T-cell (primary cell): ENCODE measurements at places on chromosomes 6 and 20.
A peak's percentile ranks its signal among the peaks of the same experiment; 100 is the strongest.

GRCh38 chr20:63893999-63894357, 948 bp upstream of the DNAJC5 start:
- DNase-seq, result no peak

- no peak for DNase-seq
These were observed 28.3 kb downstream of the RPP40 start for GRCh38 chr6:4975506-4975905.

GRCh38 chr6:159106627-159107241, 61.9 kb upstream of the TAGAP start:
- DNase-seq, result peak; percentile 95

DNA sequence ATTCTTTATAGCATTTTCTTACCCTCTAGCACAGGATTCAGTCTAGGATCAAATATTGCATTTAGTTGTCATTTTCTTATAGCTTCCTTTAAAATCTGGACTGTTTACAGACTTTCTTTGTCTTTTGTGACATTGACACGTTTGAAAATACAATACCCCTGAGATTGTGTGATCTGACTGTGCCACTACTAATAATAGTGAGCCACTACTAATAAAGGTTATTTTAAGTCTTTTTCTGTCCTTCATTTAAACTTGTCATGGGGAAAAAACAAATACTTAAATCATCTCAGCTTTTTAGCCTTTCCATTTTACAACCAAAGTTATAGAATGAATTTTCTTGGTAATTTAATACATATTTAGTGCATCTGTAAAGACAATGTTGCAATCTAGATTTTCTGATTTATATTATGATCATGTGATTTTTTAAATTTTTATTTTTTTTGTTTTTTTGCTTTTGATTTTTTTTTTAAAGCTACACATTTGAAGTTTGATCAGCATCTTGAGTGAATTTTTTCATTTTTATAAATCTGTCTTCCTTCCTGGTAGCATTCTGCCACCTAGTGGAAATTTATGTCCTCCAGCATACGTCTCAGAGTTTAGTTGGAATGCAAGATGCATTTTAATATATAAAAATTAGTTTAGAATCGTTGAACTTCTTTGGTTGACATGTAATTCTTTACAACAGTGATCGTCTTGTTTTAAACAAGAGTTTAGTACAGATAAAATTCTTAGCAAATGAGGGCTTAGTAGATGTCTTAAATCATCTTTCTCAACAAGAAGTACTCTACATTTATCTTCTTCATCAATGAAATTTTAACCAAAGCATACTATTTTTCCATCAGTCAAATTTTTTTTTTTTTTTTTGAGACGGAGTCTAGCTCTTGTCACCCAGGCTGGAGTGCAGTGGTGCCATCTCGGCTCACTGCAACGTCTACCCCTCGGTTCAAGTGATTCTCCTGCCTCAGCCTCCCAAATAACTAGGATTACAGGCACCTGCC, 119.4 kb downstream of the NCOA3 start:
- DNase-seq, result no peak

- no peak for DNase-seq
These were observed 173.2 kb downstream of the CDH26 start for GRCh38 chr20:60131375-60131774.

GRCh38 chr6:34095136-34095505, 50.8 kb downstream of the GRM4 start:
- no peak for DNase-seq

DNA sequence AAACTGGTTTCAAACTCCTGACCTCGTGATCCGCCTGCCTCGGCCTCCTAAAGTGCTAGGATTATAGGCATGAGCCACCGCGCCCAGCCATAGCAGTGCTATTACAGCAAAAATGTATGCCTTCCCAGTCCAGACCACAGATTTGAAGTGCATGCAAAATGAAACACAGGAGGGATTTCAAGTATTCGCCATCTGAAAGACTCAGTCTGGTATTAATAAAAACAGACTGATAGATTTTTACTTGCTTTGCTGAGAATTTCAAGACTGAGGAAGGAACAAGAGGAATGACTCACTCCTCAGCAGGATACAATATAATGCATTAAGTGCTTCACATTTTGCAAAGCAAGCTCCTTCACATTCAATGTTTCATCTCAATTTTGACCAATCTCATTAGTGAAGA, 134.9 kb downstream of the TMEM200A start:
- DNase-seq, result no peak

GRCh38 chr20:40583205-40583604, 105.8 kb downstream of the MAFB start:
- DNase-seq, result no peak

- DNase-seq, result no peak
These were observed 152.1 kb upstream of the STMND1 start for GRCh38 chr6:16949716-16950115.

DNA sequence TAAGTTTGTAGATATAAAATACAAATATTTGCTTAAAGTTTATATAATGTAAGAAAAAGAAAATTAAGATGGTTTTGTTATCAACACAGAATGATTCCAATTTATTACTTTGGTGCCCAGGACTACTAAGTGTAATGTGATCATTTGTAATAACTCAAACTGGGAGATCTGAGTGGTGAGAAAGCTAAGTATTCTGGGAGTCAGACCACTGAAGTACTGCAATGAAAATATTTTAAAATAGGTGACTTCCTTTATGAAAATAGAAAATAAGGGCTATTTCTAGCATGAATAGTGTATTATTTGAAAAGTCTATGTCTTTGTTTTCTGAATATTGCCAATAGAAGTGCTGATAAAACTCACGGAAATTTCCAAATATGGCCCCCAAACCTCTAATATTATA, 305.6 kb upstream of the MAN1A1 start:
- no peak for DNase-seq

DNA sequence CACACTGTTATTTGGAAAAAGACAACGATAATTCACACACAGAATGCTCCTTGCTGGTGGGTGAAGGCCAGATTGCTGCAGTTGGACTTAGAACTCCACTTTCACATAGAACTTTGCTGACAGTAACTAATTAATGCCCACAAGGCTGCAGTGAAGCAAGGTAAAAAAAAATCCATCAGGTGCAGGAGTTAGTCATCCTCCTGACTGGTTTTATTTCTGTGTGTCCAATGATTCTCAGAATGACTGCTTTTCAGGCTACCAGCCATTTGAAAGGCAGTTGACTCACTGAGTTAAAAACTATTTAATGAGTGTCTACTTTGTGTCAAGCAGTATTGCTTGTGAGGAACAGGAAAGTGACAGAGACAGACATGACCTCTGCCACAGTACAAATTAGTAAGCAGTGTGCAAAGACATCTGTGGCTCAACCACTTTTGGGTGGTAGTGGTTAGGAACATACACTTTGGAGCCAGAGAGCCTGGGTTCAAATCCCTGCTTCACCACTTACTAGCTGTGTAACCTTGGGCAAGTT, 41.9 kb downstream of the ELOVL5 start:
- DNase-seq, result no peak

GRCh38 chr6:6886171-6886885, 221.4 kb upstream of the RREB1 start:
- no peak for DNase-seq

- no peak for DNase-seq
These were observed 263.0 kb downstream of the EYA4 start for GRCh38 chr6:133504158-133504557.

DNA sequence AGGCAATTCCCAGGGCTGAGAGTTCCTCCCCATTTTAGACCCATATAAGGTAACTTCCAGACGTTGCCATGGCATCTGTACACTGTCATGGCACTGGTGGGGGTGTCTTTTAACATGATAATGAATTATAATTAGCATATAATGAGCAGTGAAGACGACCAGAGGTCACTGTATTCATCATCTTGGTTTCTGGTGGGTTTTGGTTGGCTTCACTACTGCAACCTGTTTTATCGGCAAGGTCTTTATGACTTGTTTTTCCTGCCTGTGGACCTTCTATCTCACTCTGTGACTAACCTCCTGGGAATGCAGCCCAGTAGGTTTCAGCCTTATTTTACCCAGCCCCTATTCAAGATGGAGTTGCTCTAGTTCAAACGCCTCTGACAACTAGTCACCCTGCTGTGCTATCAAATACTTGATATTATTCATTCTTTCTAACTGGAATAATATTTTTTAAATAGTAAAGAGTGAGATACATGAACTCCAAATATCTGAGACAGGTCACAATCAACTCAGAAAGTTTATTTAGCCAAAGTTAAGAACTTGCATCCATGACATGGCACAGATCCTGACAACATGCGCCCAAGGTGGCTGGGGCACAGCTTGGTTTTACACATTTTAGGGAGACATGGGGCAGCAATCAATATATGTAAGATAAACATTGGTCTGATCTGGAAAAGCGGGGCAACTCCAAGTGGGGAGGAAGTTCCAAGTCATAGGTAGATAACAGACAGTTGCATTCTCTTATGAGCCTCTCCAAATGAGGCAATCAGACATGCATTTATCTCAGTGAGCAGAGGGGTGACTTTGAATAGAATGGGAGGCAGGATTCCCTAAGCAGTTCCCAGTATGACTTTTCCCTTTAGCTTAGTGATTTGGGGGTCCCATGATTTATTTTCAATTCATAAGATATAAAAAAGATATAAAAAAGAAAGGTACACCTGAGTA, 1.2 kb upstream of the UFL1 start:
- DNase-seq, result peak; percentile 16

DNA sequence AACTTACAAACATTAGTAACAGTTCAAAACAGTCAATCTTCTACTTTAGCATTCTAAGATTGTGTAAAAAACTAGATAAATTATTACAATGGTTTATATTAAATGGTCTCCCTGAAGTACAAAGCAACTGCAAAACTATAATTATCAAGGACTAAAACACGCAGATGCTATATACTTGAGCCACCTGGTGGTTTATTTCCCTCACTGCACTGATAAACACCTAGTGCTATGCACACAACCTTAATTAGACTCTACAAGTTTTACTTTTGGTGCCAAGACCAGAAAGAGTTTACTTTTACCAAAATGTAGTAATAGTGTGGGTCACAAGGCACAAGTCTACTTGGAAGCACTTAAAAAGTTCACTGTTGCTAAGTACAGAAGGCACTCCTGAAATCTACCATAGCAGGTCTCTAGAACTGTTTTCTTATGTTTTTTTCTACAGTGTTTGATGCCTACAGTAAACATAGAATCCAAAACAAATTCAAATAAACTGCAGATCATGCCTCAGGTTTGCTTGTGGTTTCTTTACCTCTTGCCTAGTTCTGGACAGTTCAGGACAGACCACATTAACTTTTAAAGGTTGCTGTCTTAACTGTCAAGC, 49.2 kb downstream of the GMDS start:
- DNase-seq, result peak; percentile 25

GRCh38 chr6:69984506-69984905, 118.2 kb downstream of the COL19A1 start:
- no peak for DNase-seq

DNA sequence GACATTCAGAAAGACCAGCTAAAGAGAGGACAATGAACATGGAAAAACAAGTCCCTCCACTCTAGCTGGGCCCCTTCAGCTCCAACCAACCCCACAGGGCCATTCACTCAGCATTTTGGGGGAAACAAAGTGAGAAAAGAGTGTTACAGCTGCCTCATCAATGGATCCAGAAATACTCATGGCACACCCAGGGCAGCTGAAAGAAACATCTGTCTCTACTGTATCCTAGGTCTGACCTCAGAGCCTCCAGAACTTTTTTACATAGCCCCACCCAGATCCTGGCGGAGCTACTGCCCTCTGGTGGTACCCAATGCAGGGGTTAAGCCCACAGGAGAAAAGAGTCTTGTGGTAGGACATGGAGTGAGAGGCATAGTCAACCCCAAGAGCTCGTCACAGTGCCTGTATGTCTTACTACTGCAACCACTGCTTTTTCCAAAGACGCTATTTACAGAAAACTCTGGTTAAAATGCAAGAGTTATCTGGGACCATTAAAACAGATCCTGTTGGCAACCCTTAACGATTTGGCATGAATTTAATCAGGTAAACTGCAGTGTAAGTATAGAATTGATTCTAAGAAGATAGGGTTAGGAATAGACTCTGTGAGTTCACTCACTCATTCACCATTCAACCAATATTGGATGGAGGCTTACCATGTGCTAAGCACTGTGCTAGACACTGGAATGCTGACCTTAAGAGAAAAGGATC, 37.4 kb upstream of the FAM83C start:
- no peak for DNase-seq

- no peak for DNase-seq
These were observed 466.1 kb downstream of the BTBD3 start for GRCh38 chr20:12383821-12384220.

DNA sequence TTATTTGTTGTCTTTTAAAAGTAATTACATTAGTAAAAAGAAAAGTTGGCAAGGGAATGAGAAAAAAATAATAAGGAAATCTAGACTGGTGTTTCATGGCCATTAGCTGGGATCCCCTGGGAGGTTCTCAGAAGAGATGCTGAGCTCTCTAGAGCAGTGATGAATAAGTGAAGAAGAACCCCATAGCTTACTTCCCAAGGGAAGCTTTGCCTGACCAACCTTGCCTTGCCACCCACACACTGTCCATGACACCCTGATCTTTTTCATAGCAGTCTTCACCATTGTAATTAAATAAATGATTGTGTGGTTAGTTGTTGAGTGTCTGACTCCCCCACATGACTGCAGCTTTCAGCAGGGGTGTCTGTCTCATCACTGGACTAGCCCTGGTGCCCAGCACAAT, 5.9 kb downstream of the C6orf163 start:
- DNase-seq, result no peak

- DNase-seq, result no peak
These were observed 690 bp upstream of the FILIP1 start for GRCh38 chr6:75494290-75494689.

DNA sequence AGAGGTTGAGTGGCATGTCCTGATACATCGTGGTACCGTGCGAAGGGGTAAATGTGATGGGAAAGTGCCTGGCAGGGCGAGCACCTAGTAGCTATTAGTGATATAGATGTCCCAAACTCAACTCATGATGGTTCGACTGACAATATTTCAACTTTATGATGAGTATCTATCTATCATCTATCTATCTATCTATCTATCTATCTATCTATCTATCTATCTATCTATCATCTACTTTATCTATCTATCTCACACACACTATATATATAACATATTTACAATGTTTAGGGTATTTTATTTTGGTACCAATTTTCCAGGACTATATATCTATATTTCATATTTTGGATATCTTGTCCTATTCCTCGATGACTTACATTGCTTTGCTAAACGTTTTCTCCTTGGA, 5.5 kb downstream of the BCAS1 start:
- DNase-seq, result no peak

GRCh38 chr20:24943731-24944130, 5.3 kb upstream of the CST7 start:
- DNase-seq, result no peak

DNA sequence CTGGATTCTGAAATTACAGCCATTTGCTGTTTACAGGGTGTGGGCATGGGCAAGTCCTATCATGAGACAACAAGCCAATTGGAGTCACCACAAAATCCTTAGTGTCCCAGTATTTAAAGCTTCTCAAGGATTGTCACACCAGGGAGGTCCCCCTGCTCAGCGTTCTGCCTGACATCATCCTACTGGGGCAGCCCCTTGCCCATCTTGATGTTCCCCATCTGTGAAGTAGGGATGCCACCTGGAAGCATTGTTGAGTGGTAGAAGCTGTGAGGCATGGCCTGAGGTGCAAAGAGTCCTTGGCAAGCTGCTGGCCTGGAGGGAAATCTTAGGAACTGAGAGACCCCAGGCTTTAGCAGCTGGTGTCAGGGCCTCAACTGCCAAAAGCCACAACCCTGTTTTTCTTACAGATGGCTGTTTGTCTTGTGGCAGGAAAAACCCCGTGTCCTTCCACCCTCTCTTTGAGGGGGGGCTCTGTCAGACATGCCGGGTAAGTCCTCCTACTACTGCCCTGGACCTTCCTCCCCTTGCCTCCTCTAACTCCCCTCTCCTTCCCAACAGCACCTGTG, 23.3 kb upstream of the MAPRE1 start:
- DNase-seq, result no peak

GRCh38 chr20:50491926-50492634, 18.1 kb upstream of the PTPN1 start:
- DNase-seq, result no peak
